ENCODE measurements at places on chromosomes 12 and 14.

GRCh38 chr12:18135086-18135485, 45.1 kb upstream of the RERGL start:
- no peak for DNase-seq

GRCh38 chr12:27331291-27331926, 1.2 kb upstream of the BMAL2 start:
- DNase-seq: peak; percentile 66

- no peak for DNase-seq
Observed at GRCh38 chr12:105783983-105784947, 354.5 kb downstream of the NUAK1 start.

DNA sequence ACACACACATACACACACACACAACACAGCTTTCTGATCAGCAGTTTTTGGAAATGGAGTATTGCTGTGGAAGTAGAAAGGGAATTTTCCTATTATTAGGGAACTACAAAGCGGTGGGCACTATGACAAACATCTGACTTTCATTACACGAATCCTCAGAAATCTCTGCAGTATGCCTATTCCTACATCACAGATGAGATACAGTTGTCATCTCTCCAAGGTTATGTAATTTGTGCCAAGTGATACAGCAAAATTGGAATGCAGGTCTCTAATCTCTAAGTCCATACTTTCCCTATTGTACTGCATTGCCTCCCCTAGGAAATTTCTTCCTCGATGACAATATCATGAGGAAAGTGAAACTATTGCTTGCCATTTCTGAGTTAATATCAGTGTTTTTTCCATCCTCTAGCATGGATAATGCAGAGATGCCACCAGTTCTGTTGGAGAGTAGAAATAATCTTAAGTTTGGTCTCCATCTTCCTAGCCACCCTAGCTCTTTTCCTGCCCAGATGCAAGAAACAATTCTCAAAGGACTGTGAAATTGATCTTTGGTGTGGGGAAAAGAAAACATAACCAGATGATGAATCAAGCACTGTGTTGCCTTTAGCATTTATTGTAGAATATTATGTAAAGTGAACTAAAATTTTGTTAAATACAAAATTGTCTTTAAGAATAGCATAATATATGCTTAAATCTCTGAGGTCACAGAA, 94.7 kb downstream of the ERGIC2 start:
- no peak for DNase-seq

GRCh38 chr12:24719293-24719721, 229.6 kb downstream of the BCAT1 start:
- DNase-seq: peak; percentile 65

GRCh38 chr14:93146119-93146518, 30.4 kb upstream of the ITPK1 start:
- DNase-seq: no peak

GRCh38 chr14:86896701-86897100, 1096.3 kb downstream of the GALC start:
- DNase-seq: no peak

DNA sequence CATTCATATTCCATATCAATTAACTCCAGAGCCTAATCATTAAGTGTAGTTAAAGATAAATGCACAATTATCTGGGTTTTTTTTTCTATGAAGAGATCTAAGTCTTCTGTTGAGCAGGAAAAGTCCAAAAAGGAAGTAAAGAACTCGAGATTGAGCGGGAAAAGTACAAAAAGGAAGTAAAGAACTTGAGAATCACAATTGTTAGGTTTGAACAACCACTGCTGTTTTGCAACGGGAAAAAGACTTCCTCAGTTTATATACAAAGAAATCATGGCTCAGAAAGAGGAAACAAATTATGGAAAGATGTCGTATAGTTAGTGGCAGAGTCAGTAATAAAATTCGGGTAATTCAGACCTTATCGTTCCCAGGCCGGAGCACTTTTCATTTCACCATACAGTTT, 63.3 kb downstream of the PPP1R12A start:
- no peak for DNase-seq

GRCh38 chr12:29164477-29165393, 15.7 kb downstream of the FAR2 start:
- DNase-seq: no peak

DNA sequence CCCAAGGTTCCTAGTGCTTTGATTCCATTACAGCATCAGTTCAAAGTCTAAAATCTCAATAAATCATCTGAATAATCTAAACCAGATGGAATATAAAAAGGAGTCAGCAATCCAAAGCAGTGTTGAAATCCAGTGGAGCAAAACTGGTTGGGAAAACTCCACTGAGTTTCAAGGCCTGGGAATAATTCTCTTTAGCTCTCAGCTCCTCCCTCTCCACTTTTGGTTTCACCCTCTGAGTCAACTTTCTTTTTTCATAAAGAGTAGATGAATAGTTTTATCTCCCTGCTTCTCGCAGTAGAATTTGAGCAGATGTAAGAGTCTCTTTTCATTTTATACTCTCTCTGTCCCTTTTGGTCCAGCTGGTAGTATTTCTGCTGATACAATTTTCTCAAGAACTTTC, 338.6 kb downstream of the APAF1 start:
- no peak for DNase-seq

DNA sequence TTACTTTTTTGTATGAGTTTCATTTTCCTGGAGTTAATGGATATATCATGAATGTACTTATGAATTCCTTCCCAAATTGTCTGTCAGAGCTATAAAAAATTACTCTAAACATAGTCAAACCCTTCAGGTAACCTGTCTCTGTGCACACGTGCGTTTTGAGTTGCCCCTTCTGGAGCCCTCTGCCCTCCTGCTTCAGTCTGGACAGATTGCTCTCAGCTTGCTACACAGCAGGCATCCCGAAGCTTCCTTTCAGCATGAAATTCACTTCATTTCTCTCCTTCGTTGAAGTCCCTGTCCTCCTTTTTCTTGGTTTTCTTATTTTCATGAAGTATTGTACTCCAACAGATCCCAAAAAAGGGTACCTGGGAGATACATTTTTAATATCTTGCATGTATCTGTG, 47.3 kb downstream of the FNTB start:
- no peak for DNase-seq

DNA sequence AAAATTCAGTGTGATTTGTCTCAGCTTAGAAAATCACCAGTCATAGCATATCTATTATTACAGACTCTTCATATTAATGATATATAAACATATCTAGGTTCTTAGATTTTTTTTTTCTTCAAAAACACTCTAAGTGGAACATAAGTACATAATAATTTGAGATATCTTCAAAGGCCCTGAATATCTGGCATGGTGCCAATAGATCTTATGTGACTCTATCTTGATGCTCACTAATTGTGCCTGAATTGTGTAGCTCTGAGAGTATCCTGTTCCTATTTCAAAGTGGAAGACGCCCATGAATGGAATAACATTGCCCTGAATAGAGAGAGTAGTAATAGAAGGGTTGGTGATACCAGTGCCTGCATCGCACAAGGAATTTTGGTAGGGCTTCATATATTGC, 1312.7 kb upstream of the USP15 start:
- DNase-seq: no peak

DNA sequence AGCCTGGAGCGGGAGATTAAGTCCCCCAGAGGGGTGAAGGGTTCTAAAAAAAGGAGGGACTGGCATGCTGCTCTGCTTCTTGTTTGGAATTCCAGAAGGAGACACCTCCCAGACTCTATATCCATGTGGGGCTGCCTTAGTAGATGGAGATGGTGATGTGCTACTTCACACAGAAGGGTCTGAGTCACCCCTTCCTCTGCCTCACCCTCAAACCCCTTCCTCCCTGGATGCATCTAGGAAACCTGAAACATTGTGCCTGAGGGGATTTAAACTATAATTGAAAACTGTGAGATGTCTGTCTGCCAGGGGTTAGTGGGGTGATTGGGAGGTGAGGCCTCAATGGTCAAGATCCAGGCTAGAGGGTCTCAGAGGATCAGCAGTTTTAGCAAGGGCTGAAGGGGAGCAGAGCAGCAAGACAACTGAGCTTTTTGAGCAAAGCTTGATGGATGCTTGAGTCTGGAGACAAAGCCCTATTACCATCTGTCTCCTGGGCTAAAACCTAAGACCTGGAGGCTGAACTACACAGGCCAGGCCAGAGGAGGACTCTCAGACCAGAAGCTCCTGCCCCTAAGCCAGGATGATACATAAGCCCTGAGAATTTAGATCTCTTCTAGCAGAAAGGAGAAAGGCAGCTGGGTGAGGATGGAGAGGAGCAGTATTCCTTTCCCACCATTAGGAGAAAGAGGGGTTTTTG, 314.7 kb upstream of the ATP2B1 start:
- DNase-seq: no peak

DNA sequence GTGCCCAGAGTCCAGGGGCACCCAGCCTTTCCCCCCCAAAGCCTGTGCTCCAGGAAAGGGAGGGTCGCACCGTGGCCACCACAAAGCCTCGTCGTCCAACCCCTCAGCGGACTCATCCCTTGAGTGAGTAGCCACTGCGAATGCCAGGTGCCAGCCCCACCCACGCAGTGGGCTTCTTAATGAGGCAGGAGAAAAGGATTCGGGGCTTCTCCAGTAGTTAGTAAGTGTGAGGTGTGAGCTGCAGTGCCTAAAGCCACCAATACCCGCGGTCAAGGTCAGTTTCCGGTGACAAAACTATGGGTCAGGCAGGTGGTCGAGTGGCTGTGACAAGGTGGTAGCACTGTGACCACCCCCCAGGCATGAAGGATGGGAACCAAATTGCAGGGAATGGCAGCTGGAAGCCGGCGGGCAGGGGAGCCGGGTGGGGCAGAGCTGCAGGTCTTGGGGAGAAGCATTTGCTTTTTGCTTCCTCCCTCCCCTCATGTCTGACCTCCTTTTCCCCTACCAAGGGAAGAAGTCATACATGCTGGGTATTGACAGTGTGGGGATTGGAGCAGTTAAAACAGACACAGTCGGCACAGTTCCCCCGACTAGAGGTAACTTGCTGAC, 8.0 kb downstream of the RAN start:
- no peak for DNase-seq

- DNase-seq: peak; percentile 25
Observed at GRCh38 chr12:75526655-75527511, 15.5 kb upstream of the KRR1 start.

DNA sequence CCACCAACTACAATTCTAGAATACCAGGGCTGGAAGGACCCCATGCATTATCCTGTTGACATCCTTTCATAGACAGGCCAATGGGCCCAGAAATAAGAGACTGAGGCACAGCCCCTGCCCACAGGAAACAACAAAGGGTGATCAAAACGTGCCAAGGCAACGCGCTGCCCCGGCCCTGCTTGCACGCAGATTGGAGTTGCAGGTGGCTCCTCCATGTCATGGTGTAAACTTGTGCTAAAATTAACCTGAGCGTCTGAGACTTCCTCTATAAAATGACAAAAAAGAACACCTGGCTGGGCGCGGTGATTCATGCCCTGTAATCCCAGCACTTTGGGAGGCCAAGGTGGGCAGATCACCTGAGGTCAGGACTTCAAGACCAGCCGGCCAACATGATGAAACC, 30.1 kb downstream of the SPRING1 start:
- DNase-seq: no peak

DNA sequence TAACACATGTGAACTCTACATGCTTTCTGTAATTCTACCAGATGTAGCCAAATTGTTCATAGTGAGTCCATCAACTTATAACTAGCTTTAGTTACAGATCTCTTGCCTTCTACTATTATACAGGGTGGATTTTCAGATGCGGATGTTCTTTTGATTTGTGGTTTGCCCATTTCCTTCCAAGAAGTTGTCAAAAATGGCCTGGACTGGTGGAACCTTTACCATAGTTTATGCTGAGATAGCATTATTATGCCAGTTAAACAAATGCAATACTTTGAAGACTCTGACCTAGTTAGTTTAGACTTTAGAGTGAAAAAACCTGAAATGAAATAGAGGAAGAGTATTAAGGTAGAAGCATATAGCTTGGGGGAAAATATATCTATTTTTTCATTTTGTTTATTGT, 27.4 kb upstream of the CFL2 start:
- DNase-seq: no peak

GRCh38 chr12:65868133-65868705, 43.9 kb downstream of the HMGA2 start:
- DNase-seq: no peak

DNA sequence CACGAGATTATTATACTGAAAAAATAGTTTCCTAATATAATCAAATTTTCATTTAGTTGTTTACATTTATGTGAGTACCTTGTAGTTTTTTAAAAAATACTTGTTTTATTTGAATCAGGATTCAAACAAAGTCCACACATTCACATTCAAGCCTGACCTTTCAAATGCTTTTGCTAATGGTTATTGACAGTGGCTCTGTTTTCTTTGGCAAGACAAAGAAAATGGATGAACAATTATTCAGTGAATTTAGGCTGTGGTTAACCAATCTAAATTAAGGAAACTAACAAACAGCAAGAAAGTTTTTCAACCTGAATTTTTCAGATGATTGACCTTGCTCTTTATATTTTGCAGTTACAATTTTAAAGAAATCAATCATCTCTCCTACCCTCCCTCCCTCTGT, 9.7 kb downstream of the SLC4A8 start:
- no peak for DNase-seq

GRCh38 chr14:52791223-52792096, at the start of gene GNPNAT1:
TSS of gene GNPNAT1 (minus strand) at chr14:52791607. CDS start at chr14:52784650, 6,957 bp downstream.
- DNase-seq: peak; percentile 83

- DNase-seq: no peak
Observed at GRCh38 chr14:54698501-54698900, 131.6 kb downstream of the SAMD4A start.

DNA sequence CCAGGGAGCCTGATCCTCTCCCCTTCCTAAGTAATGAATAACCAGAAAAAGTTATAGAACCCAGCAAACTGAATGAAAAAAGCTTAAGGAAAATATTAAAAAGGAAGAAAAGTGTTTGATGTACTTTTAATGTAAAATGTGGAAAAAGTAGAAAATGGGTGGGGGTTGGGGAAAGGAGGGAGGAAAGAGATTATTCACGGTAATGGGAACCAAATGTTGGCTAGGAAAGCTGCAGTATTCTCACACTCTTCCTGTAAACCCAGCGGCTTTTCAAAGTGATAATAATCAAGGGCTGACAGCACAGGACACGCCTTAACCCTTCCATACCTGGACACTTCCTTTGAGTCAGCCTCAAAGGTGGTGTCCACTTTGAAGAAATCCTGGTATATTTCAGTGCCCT, 139.2 kb downstream of the TGFB3 start:
- DNase-seq: no peak

- no peak for DNase-seq
Observed at GRCh38 chr12:47721431-47721973, 3.8 kb downstream of the ENDOU start.

GRCh38 chr14:90275458-90275814, 19.1 kb downstream of the PSMC1 start:
- DNase-seq: no peak

GRCh38 chr14:49893309-49894213, 679 bp downstream of the ARF6 start:
- DNase-seq: peak; percentile 92
